ENCODE measurements at places on chromosomes 5 and 9.

DNA sequence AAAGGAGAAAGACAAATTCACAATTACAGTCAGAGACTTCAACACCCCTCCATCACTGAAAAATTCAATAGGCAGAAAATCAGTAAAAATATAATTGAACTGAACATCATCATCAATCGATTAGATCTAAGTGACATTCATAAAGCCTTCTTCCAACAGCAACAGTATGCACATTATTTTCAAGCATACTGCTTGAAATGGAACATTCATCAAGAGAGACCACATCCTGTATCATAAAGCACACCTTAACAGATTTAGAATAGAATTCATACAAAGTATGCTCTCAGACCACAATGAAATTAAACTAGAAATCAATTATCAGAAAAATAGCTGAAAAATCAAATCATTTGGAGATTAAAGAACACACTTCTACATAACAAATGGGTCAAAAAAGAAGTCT lies 39.1 kb downstream of the ERMP1 start:
- DNase-seq: no peak

DNA sequence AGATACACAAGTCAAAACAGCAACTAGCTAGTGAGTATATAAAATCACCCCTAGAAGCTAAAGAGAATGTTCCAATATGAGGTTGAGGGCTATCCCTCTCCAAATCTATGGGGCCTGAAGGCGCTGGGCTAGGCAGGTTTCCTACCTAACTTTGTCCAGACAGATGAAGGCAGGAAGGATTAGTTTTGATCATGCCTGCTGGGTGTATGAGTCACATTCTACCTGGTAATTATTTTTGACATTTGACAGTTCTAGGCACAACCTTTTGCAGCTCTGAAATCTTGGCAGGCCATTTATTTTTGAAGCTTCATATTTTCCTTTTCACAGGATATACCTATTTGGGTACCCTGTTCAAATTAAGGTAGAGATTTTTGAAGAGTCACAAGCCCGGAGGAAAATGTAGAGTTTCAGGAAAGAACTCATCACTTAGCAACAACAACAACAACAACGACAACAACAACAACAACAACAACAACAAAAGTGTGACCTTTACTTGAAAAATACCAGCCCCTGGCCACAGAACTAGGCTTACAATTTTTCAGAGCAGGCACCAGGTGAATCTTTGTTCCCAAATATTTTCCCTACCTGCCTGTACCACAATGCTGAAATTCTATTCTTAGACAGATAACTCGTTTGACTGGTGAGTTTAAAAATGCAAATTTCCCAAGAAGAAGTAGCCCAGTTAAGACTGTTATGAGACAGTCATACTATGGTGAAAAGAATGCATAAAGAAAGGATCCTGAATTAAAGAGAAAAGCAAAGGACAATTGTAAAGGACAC lies 175.5 kb upstream of the TUT7 start:
- no peak for DNase-seq

GRCh38 chr5:109908366-109908765 lies 218.6 kb downstream of the MAN2A1 start:
- no peak for DNase-seq

DNA sequence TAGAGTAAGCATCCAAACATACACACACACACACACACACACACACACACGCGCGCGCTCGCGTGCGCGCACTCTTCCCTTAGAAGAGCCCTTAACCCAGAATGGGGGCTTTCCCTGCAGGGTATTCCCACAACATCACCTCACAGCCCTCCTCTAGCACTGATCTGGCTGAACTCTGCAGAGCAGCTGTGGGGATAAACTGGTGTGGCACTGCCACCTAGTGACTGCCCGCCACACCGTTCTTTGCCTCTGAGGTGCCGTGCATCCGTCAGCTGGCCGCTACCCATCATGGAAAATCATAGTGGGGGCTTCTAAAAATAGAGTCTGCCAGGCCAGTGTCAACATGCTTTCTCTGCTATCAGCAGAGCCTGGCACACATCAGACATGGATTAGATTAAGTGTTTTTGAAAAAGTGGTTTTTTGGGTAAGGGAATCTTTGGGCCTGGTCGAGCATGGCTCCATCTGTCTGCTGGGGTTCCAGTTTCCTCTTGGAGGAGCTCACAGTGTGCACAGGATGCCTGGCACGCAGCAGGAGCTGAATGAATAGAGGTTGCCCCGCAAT lies 88.1 kb downstream of the KCNN2 start:
- peak; percentile 4 for DNase-seq

DNA sequence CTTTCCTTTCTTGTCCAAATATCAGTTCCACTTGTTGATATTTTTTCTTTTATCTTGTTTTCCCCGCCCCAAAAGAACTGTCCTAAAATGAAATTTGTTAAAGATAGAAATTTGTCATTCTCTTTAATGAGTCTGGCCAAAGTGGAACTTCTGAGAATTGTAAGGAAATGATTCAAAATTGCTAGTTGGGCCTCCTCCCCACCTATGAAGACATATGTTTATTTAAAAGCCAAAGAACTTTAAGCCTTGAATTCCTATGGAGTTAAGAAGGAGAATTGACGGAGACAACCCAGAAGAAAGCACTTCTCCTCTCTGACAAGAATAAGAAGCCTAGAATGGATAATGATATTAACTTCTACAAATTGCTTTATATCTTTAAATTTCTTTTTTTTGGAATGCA lies 59.1 kb upstream of the ALDH1A1 start:
- no peak for DNase-seq

- no peak for DNase-seq
Observed at GRCh38 chr5:171871711-171872110, 86.1 kb downstream of the SMIM23 start.

DNA sequence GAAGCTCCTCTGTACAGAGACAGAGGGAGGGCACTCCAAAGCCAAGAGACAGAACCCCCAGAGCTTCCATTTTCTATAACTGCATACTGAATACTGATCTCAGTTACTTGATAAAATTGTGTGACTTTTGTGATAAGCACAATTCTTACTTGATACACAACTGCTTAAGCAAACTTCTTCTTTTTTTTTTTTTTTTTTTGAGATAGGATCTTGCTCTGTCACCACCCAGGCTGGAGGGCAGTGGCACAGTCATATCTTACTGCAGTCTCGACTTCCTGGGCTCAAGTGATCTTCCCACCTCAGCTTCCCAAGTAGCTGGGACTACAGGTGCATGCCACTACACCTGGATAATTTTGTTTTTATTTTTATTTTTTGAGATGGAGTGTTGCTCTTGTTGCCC lies 252.1 kb upstream of the ZNF608 start:
- no peak for DNase-seq

- no peak for DNase-seq
Observed at GRCh38 chr5:179806250-179807048, at the start of gene MGAT4B. TSS of gene MGAT4B (minus strand) at chr5:179806866. CDS start at chr5:179806583, 283 bp downstream.

DNA sequence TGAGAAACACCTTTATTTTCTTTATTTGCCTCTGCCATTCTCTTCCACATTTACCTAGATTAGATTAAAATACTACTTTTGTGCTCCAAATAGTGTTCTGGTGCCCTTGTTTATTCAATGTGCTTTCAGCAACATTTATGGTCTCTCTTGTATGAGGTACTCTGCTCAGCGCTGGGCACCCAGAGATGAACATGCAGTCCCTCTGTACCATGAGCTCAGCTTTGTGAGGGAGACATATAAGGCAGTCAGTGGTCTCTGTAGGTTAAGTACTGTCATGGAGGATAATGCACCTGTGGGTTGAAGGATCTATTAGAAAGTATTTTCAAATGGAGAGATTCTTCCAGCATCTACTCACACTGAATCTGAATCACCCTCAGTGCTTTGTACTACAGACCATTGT lies 176.5 kb downstream of the TAF11L14 start:
- no peak for DNase-seq

- DNase-seq: no peak
Observed at GRCh38 chr5:160359816-160360215, 10.6 kb downstream of the C1QTNF2 start.

- no peak for DNase-seq
Observed at GRCh38 chr5:135203593-135204036, 169.6 kb upstream of the PITX1 start.

DNA sequence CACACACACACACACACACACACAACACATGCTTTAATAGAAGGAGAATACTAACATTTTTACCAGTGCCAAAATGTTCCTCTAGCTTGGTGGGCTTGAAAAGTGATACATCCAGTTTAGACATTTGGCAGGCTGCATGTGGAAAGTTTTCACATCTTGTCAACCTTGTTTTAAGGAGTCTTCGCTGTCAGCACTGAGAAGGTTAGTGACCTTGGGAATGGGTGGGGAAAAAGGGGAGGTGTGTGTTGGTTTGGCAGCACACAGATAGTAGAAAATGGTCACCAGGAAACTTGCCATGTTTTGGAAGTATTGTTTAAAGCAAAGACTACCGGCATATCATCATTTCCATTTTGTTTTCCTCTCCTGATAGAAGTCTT lies 346.5 kb upstream of the ADAMTSL1 start:
- DNase-seq: no peak

GRCh38 chr5:93342563-93343061 lies 238.4 kb downstream of the NR2F1-AS1 start:
- DNase-seq: no peak

DNA sequence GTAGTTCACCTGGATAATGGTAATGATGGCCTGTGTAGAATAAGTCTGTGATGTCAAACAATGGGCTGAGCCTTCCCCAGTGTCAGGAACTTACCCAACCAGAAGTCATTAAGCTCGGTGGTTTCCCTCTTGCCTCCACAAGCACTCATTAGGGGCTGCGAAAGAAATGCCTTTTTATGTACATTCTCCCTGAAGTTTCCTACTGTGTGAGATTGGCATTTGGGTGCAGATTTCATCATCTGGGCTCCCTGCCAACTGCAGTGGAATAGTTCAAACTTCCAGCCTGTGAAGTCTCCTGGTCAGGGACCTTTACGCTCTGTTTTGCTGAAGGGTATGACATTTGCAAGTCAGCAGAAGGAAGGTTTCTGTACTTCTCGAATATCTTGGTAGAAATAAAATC lies 41.6 kb upstream of the TMEM215 start:
- no peak for DNase-seq

DNA sequence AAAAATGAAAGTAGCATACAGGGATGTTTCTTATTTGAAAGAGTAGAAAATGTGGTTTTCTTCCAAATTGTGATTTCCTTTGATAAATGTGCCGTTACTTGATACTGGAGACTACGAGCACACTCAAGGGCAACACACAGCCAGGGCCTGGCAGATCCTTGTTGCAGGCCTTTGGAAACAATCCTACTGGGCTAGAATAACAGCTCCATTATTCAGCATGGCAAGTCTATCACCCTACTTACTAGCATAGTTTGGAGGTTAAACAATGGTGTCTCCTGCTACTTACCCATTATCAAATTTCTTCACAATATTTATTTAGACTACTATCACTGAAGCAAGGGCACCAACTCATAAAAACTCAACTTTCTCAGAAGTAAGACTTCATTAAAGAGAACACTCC lies 140.8 kb upstream of the ZNF608 start:
- no peak for DNase-seq

- no peak for DNase-seq
Observed at GRCh38 chr5:5335107-5335506, 87.4 kb upstream of the ICE1 start.

GRCh38 chr5:127320032-127320965 lies 29.7 kb downstream of the MEGF10 start:
- peak; percentile 30 for DNase-seq

GRCh38 chr5:169085636-169086035 lies 215.3 kb downstream of the SLIT3 start:
- no peak for DNase-seq

DNA sequence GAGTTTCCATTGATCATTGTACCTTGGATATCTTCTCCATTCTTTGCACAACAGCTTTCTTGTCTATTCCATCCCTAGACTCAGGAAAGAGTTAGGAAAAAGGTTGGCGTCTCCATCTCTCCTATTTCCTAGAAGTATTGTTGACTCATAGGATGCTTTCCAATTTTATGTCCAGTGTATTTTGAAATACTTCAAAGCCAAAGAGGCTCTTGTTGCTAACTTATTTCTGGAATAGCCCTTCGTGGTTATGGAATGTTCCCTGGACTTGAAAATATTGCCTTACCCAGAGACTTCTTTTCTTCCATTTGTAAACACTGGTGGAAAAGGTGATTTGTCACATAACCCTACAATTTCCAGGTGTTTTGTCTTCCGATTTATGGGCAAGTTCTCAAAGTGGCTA lies 402.3 kb upstream of the ZNF608 start:
- DNase-seq: no peak

DNA sequence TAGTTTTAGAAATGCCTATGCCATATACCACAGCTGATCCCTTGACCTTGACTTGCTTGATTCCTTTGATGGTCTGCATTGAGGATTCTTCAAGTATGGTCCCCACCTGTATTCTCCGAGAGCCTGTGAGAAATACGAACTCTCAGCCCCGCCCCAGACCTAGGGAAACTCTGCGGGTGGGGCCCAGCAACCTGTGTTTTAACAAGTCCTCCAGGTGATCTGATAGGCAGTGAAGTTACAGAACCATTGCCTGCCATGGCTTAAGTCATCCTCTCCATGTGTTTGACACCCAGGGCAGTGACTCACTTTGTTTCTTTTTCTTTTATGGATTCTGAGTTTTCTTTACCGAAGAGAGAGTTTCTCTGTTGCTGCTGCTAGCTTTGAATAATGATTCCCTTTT lies 18.5 kb downstream of the FRMPD1 start:
- DNase-seq: no peak

- DNase-seq: no peak
Observed at GRCh38 chr9:109179801-109180523, 12.9 kb upstream of the FRRS1L start.

DNA sequence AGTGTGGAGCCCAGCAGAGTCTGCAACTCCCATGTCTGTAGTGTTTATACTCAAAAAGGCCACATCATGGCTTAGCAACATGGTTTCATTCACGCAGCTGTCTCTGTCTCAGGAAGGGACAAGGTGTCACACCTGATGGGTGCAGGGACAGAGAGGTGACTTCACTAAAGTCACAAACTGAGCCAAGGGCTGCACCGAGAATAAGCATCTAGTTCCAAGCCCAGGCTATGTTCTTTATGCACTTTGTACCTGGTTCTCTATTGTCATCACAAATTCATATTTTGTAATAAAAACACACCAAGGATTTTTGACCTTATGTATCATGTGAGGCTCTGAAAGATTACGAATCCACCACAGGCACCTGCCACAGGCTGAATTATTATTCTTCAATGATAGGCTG lies 64.9 kb upstream of the STK32A start:
- no peak for DNase-seq

- no peak for DNase-seq
Observed at GRCh38 chr9:131976157-131977108, 103.2 kb downstream of the MED27 start.

DNA sequence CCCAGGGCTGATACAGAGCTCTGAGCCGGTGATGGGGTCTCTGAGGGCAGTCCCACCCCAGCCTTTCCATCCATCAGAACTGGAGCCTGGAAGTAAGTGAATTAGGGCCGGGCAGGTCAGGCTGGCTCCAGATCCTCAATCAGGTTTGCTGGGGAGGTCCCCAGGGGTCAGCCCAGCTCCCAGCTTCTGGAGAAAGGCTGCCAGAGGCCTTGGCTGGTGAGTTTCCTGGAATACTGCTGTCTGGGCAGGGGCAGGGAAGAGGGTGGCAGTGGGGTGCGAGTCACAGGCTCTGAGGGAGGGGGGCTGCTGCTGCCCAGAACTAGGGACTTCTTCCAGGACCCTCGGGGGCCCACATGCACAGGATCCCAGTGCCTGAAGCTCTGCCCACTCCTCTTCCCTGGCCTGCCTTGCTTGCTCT lies 200.6 kb upstream of the MVB12B start:
- no peak for DNase-seq

Measured in non-pigmented ciliary epithelial cell (primary cell).